DMS79 treated with DMSO at 0.1 percent for 48 hours (cell line): ENCODE measurements at places on chromosomes 3 and 15.

- DNase-seq: no peak
Observed at GRCh38 chr3:59380146-59380545, 330.3 kb upstream of the CFAP20DC start.

DNA sequence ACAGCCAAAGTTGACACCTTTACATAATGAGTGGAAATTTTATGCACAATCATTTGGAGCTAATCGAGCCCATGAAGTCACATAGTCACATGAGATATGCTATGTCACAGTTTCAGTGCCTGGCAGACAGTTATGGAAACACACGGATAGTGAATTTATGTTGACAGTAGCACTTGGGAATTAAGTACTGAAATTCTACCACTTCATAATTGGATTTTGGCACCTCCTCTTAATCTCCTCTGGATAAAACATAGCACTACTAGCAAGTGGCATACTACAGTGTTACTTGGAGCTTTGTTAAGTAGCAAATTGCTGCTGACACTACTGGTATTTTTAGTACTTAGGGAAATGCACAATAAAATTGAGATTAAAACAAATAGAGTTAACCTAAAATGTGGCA lies 1679.4 kb downstream of the OTOL1 start:
- no peak for DNase-seq

- no peak for DNase-seq
Observed at GRCh38 chr15:92102395-92102755, 248.9 kb downstream of the SLCO3A1 start.

- DNase-seq: no peak
Observed at GRCh38 chr15:89812011-89812846, 2.4 kb downstream of the ANPEP start.

GRCh38 chr15:45653702-45654424 lies 19.0 kb downstream of the SQOR start:
- DNase-seq: no peak

DNA sequence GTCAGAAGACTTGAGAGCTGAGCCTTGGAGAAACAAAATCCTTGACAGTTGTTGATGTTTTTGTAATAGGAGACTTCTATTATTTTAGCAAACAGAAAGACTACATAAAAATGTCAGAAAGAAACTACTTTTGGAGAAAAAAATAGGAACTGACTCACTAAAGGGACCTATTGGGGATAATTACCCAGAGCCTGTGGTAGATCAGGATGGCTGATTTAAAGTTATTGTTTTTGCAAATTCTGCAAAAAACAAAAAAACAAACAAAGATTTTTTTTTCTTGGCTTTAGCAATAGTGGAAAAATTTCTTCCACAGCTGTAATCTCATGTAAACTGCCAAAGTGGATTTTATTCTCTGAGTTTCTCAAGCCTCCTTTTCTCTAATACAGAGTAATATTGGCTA lies 101.5 kb upstream of the SATB1 start:
- no peak for DNase-seq

DNA sequence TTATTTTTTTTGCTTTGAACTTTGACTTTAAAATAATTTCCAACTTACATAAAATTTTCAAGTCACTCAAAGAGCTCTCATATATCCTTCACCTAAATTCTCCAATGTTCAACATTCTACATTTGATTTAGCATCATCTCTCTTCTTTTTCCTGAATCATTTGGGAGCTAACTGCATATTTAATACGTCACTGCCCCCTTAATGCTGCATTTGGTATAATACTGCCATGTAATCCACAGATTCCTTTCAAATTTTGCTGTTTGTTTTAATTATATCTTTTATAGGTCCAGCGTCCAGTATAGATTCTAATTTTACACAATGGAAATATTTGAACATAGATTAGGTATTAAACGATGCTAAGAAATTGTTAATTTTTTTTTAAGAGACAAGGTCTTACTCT lies 2.3 kb upstream of the EIF2AK4 start:
- no peak for DNase-seq

DNA sequence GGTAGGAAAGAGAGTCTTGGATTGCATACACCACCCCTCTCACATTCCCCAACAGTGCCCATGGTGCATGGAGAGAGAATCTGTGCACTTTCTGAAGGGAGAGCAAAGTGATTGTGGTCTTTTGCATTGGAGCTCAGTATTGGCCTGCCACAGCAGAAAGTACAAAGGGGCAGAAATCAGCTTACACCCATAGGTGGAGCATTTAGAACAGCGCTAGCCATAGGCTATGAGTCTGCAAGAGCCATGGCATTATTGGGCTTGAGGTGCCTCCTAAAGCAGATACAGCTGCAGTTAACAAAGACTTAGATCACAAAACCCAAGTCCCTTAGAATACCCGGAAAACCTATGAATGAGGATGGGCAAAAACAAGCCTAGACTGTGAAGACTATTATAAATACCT lies 21.8 kb downstream of the SI start:
- no peak for DNase-seq
